ENCODE measurements at places on chromosomes 13 and 19. TPM values are rescaled to one million over a fixed set of nuclear protein-coding genes. Genes with fewer than 3 reads are reported as not detected.

SYT5 gene
- polyA plus RNA-seq = 0.33 TPM

MAP4K1 gene
- polyA plus RNA-seq = 7.0 TPM

RASAL3 gene
- polyA plus RNA-seq = 18.2 TPM

ATP8A2 gene
- 0.31 TPM for polyA plus RNA-seq

CEACAM4 gene
- 30.0 TPM for polyA plus RNA-seq

HIPK4 gene
- polyA plus RNA-seq = 0.22 TPM

SHISA7 gene
- polyA plus RNA-seq = not detected

LILRB2 gene
- polyA plus RNA-seq = 202 TPM

PLA2G4C gene
- polyA plus RNA-seq = 12.0 TPM

ZNF729 gene
- not detected for polyA plus RNA-seq

CEACAM3 gene
- 21.9 TPM for polyA plus RNA-seq

ZNF329 gene
- 2.3 TPM for polyA plus RNA-seq

ALG5 gene
- 54.2 TPM for polyA plus RNA-seq

IGFL1 gene
- polyA plus RNA-seq = not detected

ARHGEF7 gene
- polyA plus RNA-seq = 21.1 TPM

ZNF534 gene
- 0.08 TPM for polyA plus RNA-seq

PSG11 gene
- not detected for polyA plus RNA-seq

All from lung (tissue), 17 donors.